ENCODE measurements at places on chromosomes 2 and 18.

- DNase-seq: no peak
These were observed 353.7 kb downstream of the RAD51AP2 start for GRCh38 chr2:17164550-17164949.

GRCh38 chr2:11112870-11113428 is 42.3 kb upstream of the SLC66A3 start:
- DNase-seq: no peak

GRCh38 chr2:25252291-25253152 is 84.1 kb upstream of the POMC start:
- DNase-seq: peak; percentile 93

DNA sequence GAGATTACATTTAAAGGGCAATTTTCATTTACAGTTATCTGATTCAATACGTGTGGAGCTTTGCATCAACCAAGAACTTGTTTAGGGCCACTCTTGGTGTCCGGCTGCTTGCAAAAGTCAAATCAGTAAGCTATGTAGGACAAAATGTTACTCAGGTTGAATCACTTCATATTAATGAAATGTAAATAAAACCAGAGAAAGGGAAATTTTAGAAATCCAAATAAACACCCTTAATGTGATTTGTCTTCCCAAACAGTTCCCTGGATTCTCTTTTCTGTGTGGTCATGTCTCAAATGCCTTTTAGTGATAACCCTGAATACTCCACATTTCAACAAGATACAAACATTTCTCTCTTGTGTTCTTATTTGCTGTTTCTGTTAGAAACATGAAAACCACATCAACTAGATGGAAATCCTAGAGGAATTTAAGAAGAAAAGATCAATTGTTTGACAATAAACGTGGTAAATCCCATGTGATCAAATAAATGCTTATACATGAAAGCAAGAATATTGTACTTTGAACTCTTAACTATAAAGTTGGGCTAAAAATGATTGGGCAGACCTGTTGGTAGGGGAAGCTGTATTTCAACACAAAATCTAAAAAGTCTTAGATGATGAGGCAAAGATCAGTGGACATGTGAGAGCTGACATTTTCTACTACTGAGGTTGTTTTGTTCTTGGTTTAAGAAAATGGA is 101.3 kb downstream of the CDC42EP3 start:
- no peak for DNase-seq

DNA sequence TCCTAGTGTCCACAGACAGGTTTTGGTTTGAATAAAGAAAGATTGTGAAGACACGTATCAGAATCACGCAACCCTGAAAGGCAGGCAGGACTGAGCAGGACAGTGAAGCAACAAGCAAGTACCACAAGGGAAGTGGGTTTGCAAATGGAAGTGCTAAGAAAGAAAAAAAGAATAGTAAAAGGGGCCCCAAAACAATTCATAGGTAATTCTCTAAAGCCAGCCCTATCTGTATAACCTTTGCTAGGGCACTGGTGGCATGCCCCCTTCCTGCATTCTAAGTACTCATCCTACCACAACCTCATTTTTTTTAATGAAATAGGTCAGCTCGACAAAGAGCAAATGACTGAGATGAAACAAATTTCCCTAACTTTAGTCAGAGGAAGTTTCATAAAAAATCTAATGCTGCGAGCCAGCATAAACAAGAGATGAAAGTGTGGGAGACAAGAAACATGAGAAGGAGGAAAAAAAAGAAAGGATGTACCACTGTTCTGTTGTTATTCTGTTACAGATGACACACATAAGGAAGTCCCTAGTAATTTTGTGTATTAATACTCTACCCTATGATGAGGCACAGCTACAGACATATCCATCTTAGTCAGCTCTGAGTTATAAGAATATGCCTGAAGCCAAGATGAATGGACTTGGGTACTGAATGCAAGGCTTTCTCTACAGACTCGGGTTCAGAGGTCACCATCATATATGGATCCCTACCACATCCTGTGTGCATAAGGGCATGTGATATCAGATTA is 32.2 kb downstream of the IKZF2 start:
- DNase-seq: peak; percentile 29

- DNase-seq: no peak
These were observed 38.3 kb downstream of the MRPL44 start for GRCh38 chr2:223995569-223995968.

GRCh38 chr2:77458216-77458615 is 64.0 kb downstream of the LRRTM4 start:
- DNase-seq: no peak

DNA sequence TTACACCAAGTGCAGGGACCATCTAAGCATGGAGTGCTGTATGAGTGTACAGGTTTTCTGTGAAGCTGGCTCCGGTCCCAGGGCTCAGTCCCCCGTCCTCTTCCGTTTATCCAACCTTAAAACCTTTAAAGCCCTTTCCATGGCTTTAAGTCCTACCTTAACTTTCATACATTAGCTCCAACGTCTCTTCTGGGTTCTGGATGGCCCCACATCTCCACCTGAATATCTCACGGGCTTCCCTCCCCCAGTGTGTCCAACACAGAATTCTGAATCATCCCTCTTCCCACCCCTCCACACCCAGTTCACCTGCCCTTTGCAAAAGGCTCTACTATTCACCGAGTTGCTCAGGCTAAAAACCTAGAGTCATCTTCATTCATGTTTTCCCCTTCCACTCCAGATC is 12.8 kb downstream of the ARHGAP25 start:
- DNase-seq: no peak

GRCh38 chr2:202841090-202841867 is 30.3 kb downstream of the ICA1L start:
- no peak for DNase-seq

DNA sequence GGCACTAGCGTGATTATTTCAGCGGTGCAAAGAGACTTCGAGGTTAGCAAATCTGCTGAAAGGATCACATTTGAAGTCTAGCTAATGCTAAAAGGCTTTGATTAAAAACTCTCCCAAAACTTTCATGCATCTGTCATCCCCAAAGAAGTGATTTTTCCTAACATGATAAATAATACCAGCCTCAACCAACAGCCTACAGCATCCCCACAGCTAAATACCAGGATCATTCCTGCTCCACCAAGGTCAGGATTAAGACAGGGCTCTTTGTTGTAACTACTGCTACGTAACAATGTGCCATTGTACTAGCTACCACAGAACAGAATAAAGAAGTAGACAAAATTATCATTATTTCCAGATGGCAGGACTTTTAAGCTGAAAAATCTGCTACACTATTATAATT is 1.6 kb downstream of the OR6B3 start:
- no peak for DNase-seq

DNA sequence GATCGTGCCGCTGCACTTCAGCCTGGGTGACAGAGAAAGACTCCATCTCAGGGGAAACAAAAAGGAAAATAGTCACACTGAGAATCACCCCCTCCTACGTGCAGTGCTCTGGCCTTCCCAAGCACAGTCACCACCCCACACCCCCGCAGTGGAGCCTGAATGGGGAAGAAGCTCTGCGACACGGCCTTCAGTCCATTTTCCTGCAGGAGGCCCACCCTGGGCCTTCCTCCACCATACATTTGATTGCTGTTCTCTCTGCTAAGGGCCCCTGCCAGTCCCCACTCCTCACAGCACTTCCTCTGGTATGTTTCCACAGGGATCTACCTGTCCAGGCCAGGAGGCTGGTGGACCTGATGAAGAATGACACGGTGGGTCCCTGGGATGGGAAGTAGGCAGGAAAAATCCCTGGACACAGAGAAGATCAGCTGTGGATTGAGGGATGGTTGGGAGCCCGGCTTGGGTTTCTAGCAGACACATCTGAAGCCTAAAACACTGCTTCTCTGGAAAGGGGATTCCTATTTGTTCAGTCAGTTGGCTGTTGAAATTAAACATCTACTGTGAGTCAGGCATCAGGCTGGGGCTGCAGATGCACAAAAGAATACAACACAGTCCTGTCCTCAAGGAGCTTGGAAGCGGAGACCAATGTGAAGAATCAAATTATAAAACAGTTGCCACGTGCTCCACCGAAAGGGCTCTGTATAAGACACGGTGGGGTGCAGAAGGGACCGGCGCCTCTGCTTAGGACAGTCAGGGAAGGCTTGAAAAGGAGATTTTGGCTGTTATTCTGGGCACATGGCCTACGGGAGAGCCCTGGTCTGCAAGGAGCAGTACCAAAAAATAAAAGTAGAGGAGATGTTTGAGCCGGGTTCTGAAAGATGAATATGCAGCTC is 82.2 kb downstream of the PLB1 start:
- DNase-seq: no peak

GRCh38 chr2:58871469-58872142 is 630.5 kb upstream of the FANCL start:
- no peak for DNase-seq

GRCh38 chr18:38045845-38046244 is 480.2 kb upstream of the CELF4 start:
- no peak for DNase-seq

- DNase-seq: no peak
These were observed 222.4 kb upstream of the RAB12 start for GRCh38 chr18:8386669-8387380.

GRCh38 chr2:176111846-176112374 is 4.7 kb upstream of the HOXD10 start:
- DNase-seq: no peak

DNA sequence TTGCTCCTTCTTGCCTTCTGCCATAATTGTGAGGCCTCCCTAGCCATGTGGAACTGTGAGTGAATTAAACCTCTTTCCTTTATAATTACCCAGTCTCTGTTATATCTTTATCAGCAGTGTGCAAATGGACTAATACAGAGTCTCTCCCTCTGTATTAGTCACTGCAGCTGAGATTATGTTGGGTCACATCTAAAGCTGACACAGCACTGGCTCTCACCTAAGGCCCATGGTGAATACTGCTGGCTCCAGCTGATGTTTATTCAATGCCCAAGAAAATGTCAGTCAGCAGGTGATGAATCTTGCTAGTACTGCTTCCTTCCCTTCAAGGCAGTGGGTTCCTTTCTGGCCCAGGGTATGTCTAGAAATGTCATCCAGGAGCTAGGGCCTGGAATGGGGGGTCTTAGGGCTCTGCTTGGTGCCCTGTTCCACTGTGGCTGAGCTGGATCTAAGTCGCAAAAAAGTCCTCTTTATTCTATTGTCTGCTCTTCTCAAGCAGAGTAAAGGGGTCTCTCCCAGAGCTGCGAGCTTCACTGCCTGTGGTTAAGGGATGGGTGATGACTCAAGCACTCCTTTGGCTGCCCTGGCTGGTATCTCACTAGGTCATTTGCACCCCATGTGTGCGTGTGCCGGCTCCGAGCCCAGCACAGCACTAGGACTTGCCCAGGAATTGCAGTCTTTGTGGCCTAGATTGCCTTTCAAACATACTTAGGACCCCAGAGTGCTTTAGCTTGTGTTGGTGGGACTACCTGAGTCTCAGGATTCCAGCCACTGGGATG is 29.9 kb downstream of the PPP1R1C start:
- DNase-seq: no peak

- DNase-seq: no peak
These were observed 181.7 kb upstream of the CRIM1 start for GRCh38 chr2:36173760-36174404.

- no peak for DNase-seq
These were observed 141.0 kb downstream of the MAP2 start for GRCh38 chr2:209564816-209565215.

GRCh38 chr2:67070826-67071225 is 326.3 kb upstream of the ETAA1 start:
- DNase-seq: no peak

- DNase-seq: no peak
These were observed 4.5 kb downstream of the IDH1 start for GRCh38 chr2:208250388-208250787.

- DNase-seq: no peak
These were observed 63.2 kb downstream of the ALMS1 start for GRCh38 chr2:73448856-73449255.

- DNase-seq: no peak
These were observed 1.2 kb upstream of the ST6GAL2 start for GRCh38 chr2:106886916-106887758.

DNA sequence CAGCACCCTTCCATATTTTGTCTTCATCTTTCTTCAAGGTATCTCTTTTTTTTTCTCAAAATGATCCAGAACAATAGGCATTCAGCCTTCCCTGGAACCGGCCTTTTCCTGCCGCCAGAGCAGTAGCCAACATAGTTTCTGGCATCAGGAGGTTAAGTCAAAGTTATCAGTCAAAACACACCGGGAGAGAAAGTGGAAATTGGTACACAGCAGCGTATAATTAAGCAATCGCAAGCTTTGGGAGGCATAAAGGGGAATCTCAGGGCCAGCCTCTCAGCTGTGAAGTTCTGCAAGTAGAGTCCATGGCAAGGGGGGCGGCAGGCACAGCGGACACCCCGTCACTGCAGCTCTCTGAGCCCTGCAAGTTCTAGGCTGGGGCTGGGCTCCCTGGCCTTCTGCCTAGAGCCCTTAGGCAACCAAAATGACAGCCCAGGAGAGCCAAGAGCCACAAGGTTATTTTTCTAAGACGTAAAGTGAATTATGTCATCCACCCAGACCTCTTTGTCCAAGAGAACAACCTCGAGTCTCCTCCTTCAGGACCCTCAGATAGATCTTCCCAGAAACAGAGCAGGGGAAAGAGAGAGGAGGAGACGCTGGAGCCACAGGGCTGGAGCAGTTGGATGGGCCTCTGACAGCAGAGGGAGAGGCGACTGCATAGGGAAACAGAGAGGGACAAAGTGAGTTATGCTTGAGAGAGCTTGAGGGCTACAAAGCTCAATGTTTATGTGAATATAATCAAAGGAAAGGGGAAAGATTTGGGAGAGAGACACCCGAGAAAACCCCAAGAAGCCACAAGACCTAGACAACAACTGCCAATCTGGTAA is 114.7 kb downstream of the BCL2L11 start:
- no peak for DNase-seq
